A549 treated with AZD2906 at 1 μM for 4 hours (cell line): ENCODE measurements at places on chromosomes 1 and 21. TPM values are rescaled to one million over a fixed set of nuclear protein-coding genes. Genes with fewer than 3 reads are reported as not detected.

Gene LCK
- 0.06 to 0.09 TPM in 2 of 5 replicates, not detected in the others for total RNA-seq

Gene NOS1AP
- 0.23 to 0.53 TPM (median 0.34 TPM) in 5 replicates for total RNA-seq

Gene TLR5
- total RNA-seq = 0.13 to 0.24 TPM (median 0.19 TPM) in 5 replicates

Gene PDPN
- 0.10 TPM in 1 of 5 replicates, not detected in the others for total RNA-seq

Gene ANKRD65
- 0.03 to 0.10 TPM (median 0.07 TPM) in 3 of 5 replicates, not detected in the others for total RNA-seq

Gene WDR64
- not detected in 5 replicates for total RNA-seq

Gene TNFRSF8
- 0.10 to 0.16 TPM (median 0.10 TPM) in 5 replicates for total RNA-seq

Gene NOC2L
- total RNA-seq = 69.2 to 85.8 TPM (median 78.9 TPM) in 5 replicates

Gene TFF3
- not detected in 5 replicates for total RNA-seq

Gene IL22RA1
- total RNA-seq = 7.1 to 9.7 TPM (median 8.3 TPM) in 5 replicates

Gene CSF3R
- not detected in 5 replicates for total RNA-seq

Gene KPNA6
- total RNA-seq = 12.7 to 18.2 TPM (median 13.8 TPM) in 5 replicates

Gene GPR157
- 4.3 to 7.9 TPM (median 4.5 TPM) in 5 replicates for total RNA-seq

Gene CFHR3
- total RNA-seq = 0.15 to 0.18 TPM (median 0.17 TPM) in 4 of 5 replicates, not detected in the other

Gene FAM72D
- 4.5 to 6.4 TPM (median 5.5 TPM) in 5 replicates for total RNA-seq

Gene MEGF6
- total RNA-seq = 6.3 to 10.6 TPM (median 8.0 TPM) in 5 replicates

Gene KCNJ9
- not detected in 5 replicates for total RNA-seq

Gene MYOG
- not detected in 5 replicates for total RNA-seq

Gene RGS8
- not detected in 5 replicates for total RNA-seq

Gene CXADR
- 9.6 to 16.1 TPM (median 12.1 TPM) in 5 replicates for total RNA-seq

Gene TSPEAR
- total RNA-seq = not detected in 5 replicates

Gene OR2L13
- total RNA-seq = not detected in 5 replicates

Gene TCHHL1
- not detected in 5 replicates for total RNA-seq
